ENCODE measurements at places on chromosomes 4 and X.
A peak's percentile ranks its signal among the peaks of the same experiment; 100 is the strongest.

GRCh38 chrX:18970465-18970864 lies 13.4 kb downstream of the PHKA2 start:
- no peak for DNase-seq

GRCh38 chr4:83223781-83224180 lies 60.8 kb downstream of the COQ2 start:
- no peak for DNase-seq

- peak; percentile 63 for DNase-seq
These were observed 2375.8 kb upstream of the TENM3 start for GRCh38 chr4:179867300-179867878.

DNA sequence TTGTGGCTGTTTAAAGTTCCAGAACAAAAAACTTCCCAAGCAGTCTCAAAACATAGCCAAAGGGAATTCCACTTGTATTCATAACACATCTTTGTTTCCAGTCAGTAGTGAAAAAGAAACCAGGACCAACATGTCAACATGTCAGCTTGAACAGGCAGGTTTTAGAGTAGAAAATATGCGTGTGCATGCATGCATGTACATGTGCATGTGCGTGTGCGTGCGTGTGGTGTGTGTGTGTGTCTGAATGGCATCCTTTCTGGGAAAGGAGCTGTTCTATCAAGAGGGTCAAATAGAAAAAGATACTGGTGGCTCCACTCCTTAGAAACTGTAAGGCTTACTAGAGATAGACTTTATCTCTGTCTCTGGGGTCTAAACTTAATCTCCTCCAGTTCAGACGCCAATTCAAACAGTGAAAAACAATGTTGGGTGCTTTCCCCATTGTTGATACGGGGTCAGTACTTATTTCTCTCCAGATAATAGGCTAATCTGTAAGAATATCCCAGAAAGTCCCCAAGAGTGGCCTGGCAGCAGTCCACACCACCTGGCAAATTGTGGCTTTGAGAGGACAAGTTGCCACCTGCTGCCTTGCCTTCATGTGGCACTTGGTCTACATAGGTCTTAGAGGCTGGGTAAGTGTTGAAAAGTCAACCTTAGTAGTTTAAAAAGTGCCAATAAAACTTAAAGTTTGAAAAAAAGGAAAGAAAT lies 110.4 kb downstream of the SCD5 start:
- no peak for DNase-seq

GRCh38 chr4:114780205-114780604 lies 181.6 kb downstream of the UGT8 start:
- DNase-seq, result peak; percentile 20

- DNase-seq, result no peak
These were observed 1658.0 kb downstream of the STIM2 start for GRCh38 chr4:28518561-28519165.

DNA sequence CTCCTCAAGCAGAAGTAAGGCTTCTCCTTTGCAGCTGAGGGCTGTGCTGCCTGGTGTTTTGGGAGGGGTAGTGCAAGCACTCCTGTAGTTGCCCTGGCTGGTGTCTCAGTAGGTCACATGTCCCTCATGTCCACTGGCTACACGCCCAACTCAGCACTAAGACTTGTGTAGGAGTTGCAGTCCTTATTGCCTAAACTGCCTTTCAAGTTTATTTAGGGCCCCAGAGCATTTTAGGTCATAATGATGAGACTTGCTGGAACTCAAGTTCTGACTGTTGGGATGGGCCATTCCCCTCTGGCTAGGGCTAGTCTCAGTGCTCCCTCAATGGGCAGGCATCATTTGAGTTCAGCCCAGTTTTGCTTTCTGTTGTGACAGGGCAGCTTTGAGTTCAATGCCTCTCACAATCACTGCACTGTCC lies 44.1 kb downstream of the PPM1K start:
- DNase-seq, result no peak

GRCh38 chrX:141642979-141643378 lies 53.5 kb downstream of the SPANXA2 start:
- DNase-seq, result no peak

- DNase-seq, result no peak
These were observed 4.9 kb upstream of the PNMA6E start for GRCh38 chrX:153406011-153406410.

Measured in NT2/D1 (cell line).